Body of pancreas (tissue), 4 donors: ENCODE measurements at places on chromosomes 6 and 20.
A peak's percentile ranks its signal among the peaks of the same experiment; 100 is the strongest.

GRCh38 chr6:9365378-9365777 lies 930.0 kb upstream of the SLC35B3 start:
- no peak overlapping the region for H3K4me3 ChIP-seq
- no peaks in the 10 kb centered on the region for H3K36me3 ChIP-seq
- no peaks in the 10 kb centered on the region for H3K4me1 ChIP-seq
- DNase-seq: no peak

DNA sequence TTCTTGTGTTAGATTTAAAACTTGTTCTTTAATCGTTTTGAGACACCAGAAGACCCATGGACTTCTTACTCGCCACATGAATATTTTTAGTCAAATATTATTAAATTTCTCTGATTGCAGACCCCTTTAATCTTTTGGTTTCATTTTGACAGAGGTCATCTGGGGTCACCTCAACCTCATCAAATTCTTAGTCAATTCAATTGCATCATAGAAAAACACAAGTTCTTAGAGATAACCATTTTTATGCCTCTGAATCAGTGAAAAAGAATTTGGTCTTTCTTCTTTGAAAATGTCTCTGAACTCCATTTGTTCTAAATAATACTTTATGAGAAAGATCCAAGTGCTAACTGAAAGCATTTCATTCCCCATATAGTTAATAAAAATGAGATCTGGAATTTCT lies 55.2 kb upstream of the CBLN4 start:
- no peaks in the 10 kb centered on the region for H3K27me3 ChIP-seq
- H3K36me3 ChIP-seq: no peaks in the 10 kb centered on the region
- no peak overlapping the region for H3K27ac ChIP-seq
- H3K4me1 ChIP-seq: no peaks in the 10 kb centered on the region
- DNase-seq: no peak

DNA sequence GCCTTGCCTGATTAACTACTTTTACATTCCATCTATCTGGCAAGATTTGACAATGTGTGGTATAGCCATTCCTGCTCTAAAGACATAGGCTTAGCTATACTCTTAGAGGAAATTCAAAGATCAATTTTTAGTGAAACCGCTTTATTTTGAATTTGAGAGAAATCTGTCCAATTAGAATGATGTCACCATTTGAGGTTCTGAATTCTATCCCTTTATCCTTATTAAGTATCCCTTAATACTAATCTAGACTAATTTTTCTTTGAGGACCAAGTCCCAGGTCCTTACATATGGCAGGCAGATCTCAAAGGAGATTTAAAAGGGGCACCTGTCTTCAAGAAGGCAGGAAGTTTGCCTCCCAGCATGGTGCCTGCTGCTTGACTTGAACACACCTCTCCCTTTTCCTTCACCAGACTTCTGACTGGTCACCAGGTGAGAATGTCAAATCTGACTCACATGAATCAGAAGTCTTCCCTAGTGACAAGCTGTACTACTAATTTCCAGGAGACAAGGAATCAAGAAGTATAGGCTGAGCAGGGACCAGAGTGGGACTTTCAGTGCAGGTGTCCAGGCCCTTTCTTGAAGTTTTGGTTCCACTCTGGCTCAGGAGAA lies 15.0 kb upstream of the MRAP2 start:
- no peaks in the 10 kb centered on the region for H3K36me3 ChIP-seq
- no peak for DNase-seq
- no peak overlapping the region for H3K27ac ChIP-seq
- H3K4me3 ChIP-seq: no peak overlapping the region
- no peaks in the 10 kb centered on the region for H3K27me3 ChIP-seq

- H3K4me1 ChIP-seq: peaks cover 25% of the 10 kb centered on the region
- no peak for DNase-seq
- peak overlapping the region; percentile 89 for H3K27ac ChIP-seq
- H3K36me3 ChIP-seq: no peaks in the 10 kb centered on the region
- no peaks in the 10 kb centered on the region for H3K27me3 ChIP-seq
These were observed 38.3 kb upstream of the HINT3 start for GRCh38 chr6:125918230-125918629.

DNA sequence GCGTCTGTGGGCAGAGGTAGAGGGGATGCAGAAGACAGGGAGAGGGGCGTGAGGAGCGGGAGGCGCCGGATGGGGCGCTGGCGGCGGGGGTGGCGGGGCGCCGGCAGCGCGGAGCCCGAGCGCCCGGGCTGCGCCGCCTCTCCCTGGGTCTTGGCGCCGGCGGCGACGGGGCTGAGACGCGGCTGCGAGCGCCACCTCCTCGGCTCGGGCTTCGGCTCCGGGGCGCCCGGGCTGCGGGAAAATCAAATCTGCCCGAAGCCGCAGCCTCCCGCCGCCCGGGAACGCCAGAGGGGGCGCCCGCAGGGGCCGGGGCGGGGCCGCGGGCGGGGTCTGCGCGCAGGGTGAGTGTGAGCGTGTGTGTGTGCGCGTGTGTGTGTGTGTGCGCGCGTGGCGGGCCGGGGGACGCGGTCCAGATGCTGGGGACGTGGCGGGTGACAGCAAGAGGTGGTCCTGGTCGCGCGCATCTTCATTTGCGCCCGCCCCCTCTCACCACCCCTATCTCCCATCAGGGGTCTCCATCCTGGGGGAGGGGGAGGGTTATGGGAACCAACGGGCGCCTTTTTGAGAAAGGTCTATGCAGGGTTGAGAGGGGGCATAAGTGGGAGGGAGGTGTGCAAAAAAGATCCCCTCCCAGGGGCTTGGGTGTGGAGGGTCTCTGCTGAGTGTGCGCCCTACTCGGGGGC lies 646 bp upstream of the CPNE5 start:
- peak; percentile 47 for DNase-seq
- peak overlapping the region; percentile 26 for H3K4me3 ChIP-seq
- H3K36me3 ChIP-seq: no peaks in the 10 kb centered on the region

DNA sequence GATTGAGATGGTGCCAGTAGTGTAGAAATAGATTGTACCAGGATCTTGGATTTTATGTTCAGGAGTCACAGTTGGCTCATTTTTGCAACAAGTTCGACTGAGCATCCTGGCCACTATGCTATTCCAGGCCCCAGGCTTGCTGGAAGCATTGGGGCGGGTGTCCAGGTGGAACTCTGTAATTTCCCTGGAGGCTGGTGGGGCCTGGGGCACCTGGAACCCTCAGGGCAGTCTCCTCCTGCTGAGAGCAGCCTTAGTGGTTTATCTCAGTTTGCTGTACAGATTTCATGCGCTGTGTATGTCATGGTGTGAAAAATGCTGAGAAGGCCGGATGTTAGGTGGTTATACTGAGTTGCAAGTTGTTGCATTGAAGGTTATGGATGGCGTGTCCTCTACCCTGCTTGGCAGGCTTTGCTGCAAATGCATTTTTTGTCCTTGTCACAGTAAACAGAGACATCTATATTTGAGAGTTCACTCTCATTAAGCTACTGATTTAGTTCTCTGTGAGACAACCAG lies 135.1 kb upstream of the MYLIP start:
- DNase-seq: no peak
- H3K36me3 ChIP-seq: no peaks in the 10 kb centered on the region
- no peak overlapping the region for H3K4me3 ChIP-seq
- H3K4me1 ChIP-seq: no peaks in the 10 kb centered on the region
- H3K27ac ChIP-seq: no peak overlapping the region
- H3K27me3 ChIP-seq: no peaks in the 10 kb centered on the region

- DNase-seq: no peak
- H3K4me1 ChIP-seq: peaks cover 9% of the 10 kb centered on the region
- H3K4me3 ChIP-seq: no peak overlapping the region
- H3K27ac ChIP-seq: no peak overlapping the region
These were observed 199.8 kb downstream of the SMOC2 start for GRCh38 chr6:168640768-168641167.

GRCh38 chr6:29734046-29735018 lies 11.1 kb downstream of the HLA-F start:
- no peaks in the 10 kb centered on the region for H3K4me1 ChIP-seq
- no peaks in the 10 kb centered on the region for H3K36me3 ChIP-seq
- no peak for DNase-seq
- no peak overlapping the region for H3K4me3 ChIP-seq
- no peaks in the 10 kb centered on the region for H3K27me3 ChIP-seq

GRCh38 chr20:18734525-18735189 lies 78.9 kb upstream of the SCP2D1 start:
- H3K4me3 ChIP-seq: no peak overlapping the region
- no peaks in the 10 kb centered on the region for H3K36me3 ChIP-seq
- no peaks in the 10 kb centered on the region for H3K4me1 ChIP-seq
- DNase-seq: no peak
- no peaks in the 10 kb centered on the region for H3K27me3 ChIP-seq

GRCh38 chr6:24149836-24150235 lies 23.8 kb downstream of the NRSN1 start:
- H3K4me1 ChIP-seq: no peaks in the 10 kb centered on the region
- H3K36me3 ChIP-seq: no peaks in the 10 kb centered on the region
- no peak overlapping the region for H3K27ac ChIP-seq
- DNase-seq: no peak
- H3K4me3 ChIP-seq: no peak overlapping the region
- no peaks in the 10 kb centered on the region for H3K27me3 ChIP-seq

DNA sequence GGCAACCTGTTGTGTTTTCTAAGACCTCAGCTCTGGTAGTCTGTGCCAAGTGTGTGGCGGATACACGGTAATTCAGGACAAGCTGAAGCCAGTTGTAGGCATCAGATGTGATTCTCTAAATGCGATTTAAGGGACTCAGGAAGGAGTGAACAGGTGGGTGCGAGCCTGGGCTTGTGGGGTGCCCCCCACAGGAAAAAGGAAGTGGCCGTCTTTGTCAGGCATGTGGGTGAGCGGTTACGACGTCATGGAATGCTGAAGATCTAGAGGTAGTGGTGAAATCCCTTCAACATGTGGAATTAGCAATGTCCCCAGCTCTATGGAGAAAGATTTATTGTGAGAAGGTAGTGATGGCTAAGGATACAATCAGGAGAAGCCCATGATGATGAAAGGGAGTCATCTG lies 95.1 kb upstream of the EXOC2 start:
- no peak overlapping the region for H3K27ac ChIP-seq
- no peak overlapping the region for H3K4me3 ChIP-seq
- no peaks in the 10 kb centered on the region for H3K27me3 ChIP-seq
- no peak for DNase-seq

- H3K4me1 ChIP-seq: no peaks in the 10 kb centered on the region
- no peak overlapping the region for H3K27ac ChIP-seq
- H3K27me3 ChIP-seq: no peaks in the 10 kb centered on the region
- DNase-seq: no peak
These were observed 44.5 kb downstream of the PXDC1 start for GRCh38 chr6:3707024-3707423.

DNA sequence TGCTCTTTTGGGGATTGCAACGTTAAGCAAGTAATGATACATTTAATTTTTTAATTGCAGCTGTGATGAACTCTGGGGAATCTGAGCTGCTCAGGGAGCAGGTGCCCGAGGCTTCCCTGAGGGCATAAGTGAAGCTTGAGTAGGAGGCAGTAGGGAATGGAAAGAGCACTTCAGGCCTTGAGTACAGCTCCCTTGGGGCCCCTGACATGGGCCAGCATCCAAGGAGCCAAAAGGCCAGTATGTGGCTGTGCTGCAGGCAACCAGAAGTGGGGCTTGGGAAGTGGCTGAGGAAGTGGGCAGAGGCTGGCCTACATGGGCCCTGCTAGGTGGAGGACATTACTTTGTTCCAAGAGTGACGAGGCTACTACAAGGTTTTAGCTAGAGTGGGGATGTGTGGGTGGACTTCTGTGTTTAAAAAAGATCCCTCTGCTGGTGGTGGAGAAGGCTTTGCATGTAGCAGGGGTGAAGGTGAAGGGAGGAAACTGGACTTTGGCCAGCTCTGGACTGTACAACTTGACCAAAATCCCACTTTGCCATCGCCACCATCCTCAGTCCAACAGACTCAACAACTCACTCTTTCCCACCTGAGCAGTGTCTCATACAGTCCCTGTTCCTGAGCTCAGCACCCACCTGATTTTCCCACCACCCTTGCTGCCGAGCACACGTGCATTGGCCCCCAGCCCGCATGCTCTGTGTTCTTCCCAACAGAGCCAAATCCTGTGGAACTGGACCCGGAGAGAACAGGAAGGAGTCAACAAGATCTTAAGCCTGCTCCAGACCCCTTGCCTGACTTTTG lies 10.9 kb upstream of the ZNF831 start:
- no peaks in the 10 kb centered on the region for H3K4me1 ChIP-seq
- no peaks in the 10 kb centered on the region for H3K36me3 ChIP-seq
- no peak overlapping the region for H3K27ac ChIP-seq
- H3K4me3 ChIP-seq: no peak overlapping the region
- no peaks in the 10 kb centered on the region for H3K27me3 ChIP-seq
